Activated T-helper 2 cell treated with anti-CD3 and anti-CD28 coated beads, Interferon-gamma antibody, Interleukin-2, Interleukin-4, amounts not matched to agents 10 μg/mL and 5 μg/mL and 100 μg/mL, durations not matched to agents 14 hours and 24 hours and 36 hours (primary cell): ENCODE measurements at places on chromosomes 2 and 18.

- no peak for DNase-seq
Observed at GRCh38 chr18:58671632-58672564, 633 bp downstream of the MALT1 start.

DNA sequence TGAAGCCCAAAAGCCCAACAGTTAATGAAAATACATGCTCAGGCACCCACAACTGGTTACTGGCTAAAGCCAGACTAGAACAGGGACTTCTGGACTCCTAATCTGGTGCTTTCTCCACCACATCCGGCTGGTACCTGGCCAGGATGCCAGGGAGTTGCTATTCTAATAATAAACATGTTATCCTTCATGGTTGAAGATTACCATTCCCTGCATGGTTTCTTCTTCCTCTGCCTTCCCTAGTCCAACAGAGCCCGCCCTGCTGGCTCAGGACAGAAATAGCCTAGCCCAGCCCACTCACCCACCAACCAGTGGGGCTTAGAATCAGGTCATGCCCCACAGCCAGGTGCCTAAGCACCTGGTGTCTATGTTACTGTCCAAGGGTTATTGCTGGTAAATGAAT is 184.2 kb downstream of the TMEM247 start:
- no peak for DNase-seq

- no peak for DNase-seq
Observed at GRCh38 chr2:143600116-143600515, 470.9 kb downstream of the ARHGAP15 start.

DNA sequence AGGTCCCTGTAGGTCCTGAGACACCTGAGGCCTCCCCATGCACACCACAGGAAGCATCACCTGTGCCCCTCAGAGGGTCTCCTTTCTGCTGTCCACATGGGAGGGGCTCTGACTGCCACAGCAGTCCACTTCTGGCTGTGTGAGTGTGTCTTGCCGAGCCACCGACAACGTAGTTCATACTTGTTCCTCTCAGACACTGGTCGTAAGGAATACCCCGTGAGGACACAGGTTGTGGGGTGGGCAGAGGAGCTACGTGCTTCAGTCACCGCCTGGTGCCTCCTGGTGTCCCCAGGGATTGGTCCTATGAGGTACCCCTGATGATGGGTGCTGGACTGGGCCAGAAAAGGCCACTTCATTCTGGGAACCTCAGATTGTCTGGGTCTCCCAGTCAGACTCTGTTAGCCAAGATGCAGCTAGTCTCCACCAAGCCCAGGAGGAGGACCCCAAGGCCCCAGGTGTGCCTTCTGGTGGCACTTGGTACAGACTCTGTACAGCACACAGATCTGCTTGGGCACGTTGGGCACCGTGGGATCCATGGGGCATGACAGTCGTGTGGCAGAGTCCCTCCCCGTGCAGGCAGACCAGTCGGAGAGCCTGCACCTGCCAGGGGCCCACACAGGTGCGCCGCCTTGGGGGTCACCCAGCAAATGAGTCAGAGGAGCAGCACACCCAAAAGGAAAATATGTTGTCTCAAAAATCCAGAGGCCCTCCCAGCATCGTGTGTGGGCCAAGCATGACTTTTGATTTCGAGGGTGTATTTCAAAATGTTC is 2.5 kb downstream of the ARHGEF4 start:
- no peak for DNase-seq

DNA sequence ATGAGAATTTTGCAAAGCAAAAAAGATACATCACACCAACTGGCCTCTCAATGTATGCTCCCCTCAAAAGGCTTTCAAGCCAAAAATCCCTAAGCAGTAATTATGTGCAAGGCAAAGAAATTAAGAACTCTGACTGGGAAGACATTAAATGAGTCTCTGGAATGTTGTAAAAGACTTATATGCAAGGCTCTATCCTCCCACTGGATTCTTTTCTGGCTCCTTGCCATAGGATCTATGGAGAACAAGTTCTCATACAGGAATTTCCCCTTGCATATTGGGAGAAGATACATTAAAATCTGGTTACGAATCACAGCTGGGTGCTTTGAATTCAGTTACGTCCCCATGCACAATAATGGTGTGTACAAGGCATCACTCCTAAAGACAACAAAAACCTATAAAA is 73.4 kb upstream of the ATL2 start:
- no peak for DNase-seq

GRCh38 chr2:177282181-177282641 is 17.7 kb upstream of the NFE2L2 start:
- no peak for DNase-seq

DNA sequence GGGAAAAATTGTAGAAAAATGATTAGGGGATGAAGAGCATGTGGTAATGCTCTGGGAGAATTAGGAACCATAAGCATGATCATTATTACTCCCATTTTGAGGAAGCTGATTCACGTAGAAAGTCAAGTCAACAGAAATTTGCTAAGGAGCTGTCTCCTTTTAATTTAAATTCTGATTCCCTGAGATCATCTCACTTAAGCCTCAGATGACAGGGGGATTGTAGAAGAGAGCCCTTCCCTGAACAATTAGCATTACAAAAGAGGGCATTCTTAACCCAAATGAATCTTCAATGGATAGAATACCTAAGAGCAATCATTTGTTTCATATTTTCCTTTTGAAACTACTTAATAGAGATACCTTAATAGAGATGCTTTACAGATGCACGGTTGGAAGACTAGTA is 267.9 kb downstream of the NYAP2 start:
- DNase-seq, result no peak

DNA sequence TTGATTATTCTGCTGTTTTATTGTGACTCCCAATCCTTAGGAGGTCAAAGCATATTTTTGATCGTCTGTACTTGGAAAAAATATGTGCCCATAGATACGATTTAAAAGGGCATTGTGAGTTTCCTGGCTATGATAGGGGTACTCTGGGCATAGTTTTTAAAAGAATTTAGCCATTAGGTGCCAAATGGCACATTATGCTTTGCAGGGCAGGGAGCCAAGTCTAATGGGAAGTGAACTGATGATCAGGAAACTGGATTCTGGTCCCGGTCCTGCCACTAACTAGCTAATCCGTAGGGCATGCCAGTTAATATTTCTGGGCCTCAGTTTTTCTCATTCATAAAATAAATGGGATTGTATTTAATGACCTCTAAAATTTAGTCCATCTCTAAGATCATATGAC is 189.3 kb downstream of the LTBP1 start:
- no peak for DNase-seq

GRCh38 chr18:75083761-75084160 is 125.2 kb downstream of the PTGR3 start:
- no peak for DNase-seq

DNA sequence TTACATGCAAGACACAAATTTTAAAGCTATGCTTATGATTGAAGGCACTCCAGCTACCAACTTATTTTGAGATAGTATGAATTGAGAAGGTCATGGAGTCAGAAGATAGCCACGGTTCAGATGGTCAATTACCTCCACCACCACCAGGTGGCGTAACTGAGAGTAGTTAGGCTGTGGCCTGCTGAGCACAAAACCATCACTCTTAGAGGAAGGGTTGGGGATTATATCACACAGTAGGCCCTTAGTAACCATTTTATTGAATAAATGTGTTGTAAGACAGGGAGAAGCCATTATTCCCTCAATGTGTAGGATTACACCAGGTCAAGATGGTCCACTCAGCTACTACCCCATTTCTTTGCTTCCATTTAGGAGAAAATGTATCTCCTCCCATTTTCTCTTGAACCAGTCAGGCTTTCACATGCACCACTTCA is 18.8 kb downstream of the KLHL41 start:
- DNase-seq, result peak; percentile 60

GRCh38 chr2:218125095-218125494 is 733 bp upstream of the CXCR2 start:
- DNase-seq, result no peak

DNA sequence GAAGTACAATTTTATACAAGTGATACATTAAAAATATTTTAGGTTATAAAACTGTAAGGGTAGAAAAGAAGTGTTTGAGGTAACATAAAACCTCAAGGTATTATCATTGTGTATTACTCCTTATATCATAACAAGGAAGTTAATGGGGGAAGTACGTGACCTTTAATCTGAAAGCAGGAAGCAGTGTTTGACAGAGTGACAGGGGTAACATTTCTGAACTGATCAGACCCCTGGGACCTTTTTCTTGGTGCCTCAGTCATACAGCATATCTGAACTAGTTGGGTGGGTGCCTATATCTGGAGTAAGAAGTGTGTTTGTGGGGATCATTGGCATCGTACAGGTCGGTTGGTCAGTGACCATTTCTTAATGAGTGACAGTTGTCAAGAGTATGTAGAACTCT is 43.0 kb downstream of the MALT1 start:
- DNase-seq, result no peak

GRCh38 chr2:159912580-159912979 is 114.6 kb upstream of the CD302 start:
- DNase-seq, result no peak

DNA sequence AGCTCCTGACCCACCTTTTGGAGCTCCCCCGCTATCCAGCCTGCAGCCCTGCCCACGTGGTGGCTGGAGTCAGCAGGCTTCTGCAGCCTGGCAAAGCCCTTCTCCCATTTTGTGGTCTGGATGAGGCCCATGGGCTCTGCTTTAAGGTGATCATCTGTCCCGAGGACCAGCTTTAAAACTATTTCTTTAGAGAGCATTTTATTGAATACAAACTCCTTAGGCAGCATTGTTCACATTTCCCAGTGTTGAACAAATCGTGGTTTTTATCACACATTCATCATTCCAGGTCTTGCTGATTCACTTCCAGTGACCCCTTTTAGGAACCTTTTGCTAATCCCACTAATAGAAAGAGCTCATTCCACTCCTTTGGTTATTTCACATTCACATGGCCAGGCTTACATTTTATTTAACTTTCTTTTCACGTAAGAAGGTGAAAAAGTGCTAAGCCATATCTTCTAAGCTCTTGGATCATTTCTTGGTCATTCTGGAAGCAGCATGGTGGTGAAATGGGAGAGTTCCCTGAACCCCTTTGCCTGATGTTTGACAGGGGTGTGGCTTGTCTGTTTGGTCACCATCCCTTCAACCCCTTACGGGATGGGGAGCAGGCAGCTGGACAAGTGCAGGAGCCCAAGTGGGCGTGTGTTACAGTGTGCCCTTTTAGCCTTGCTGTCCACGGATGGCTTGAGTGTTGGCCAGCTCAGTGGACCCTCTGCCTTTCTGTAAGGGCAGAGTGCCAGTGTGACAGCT is 80.4 kb upstream of the RAPGEF4 start:
- no peak for DNase-seq

DNA sequence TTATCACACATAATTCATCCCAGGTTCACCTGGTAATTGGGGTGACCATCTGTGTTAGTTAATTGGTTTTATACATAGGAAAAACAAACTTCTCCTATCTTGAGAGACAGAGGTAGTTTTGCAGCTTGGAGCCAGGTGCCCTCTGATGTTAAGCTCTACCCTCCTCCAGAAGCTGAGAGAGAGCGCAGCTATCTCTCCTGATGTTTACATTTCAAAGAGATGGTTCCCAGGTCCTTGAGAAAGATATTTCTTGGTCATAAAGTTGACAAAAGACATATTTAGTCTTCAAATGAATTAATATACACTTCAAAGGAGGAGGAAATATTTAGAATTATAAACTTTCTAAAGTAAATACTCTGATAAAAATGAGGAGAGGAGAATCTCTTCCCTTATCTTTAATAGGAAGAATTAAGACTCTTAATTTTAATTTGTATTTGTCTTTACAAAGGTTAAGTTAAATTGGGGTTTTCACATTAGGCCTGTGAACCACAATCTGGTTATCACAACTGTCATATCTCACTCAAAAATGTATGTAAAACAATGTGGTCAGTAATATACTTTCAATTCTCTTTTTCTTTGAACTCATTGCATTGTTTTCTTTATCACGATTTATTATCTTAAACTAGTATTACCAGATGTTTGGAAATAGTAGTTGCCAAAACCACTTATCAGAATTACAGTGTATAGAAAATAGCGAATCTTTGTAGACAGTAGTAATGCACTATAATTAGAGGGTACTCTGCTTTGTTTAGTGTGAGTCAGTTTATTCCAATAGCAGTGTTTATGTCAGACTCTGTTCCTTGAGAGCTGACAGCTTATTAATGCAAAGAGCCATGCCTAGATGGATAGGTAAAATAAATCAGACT is 26.8 kb downstream of the SERPINB4 start:
- no peak for DNase-seq

DNA sequence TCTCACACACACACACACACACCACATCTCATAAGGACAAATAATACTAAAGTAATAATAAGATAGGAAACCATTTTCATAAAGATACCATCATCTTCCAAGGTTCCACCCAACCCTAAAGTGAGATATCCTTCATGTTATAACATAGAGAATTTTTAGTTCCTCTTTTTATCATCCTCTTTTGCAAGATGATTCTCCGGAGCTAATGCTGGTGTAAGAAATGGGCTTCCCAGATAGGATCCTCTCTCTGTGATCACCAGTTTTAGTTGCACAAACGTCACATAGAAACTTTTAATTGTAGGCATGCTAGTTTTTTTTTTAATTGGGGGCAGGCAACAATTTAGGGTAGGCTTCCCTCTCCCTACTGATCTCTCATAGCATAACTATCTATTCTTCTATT is 49.6 kb downstream of the ARHGAP25 start:
- DNase-seq, result no peak

DNA sequence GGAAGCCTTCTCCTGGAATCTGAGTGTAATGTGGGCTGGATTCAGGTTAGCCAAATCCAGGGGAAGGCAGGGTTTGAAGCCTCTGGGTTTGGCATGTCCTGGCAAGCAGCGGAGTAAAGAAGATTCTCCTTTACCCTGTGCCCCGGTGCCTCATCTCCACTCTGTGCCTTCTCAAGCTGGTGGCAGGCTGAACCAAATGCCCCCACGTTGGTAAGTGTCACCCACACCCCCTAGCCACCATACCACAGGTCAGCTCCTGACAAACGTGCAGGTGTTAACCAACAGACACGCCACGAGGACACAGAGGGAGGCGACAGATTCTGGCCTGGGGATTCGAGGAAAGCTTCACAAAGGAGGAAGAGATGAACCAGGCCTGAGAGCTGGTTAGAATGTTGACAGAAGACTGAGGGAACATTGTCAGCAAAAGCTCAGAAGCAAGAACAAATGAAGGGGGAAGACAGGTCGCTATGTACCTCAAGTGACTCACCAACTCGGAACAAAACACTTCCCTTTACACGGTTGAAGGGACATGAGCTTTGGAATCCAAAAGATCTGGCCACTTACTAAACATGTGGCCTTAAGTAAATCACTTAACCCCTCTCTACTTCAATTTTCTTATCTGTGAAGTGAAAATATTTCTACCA is 85.2 kb upstream of the LCLAT1 start:
- DNase-seq, result no peak

GRCh38 chr2:97863829-97864228 is 131.9 kb downstream of the TMEM131 start:
- DNase-seq, result no peak

DNA sequence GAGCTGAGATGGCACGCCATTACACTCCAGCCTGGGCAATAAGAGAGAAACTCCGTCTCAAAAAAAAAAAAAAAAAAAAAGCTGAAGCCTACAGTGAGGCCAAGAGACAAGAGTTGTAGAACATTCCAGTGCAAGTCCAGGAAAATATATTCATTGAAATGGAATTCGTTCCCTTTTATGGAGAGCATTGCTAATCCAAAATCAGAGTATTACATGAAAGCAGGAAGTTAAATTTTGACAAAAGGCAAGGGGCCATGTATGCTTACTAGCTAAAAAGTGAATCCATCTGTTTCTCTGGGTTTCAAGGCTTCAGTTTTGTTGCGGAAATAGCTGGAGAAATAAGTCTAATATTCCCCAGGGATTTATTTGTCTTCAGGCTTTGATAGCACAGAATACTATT is 471.7 kb downstream of the THSD7B start:
- DNase-seq, result no peak
